ENCODE measurements at places on chromosomes 6 and 20. TPM values are rescaled to one million over a fixed set of nuclear protein-coding genes. Genes with fewer than 3 reads are reported as not detected.

MGME1 gene
- total RNA-seq: 42.2 TPM

TINAG gene
- not detected for total RNA-seq

C6orf15 gene
- total RNA-seq: not detected

LHFPL5 gene
- total RNA-seq: not detected

LRRC1 gene
- total RNA-seq: 5.3 TPM

MAP7 gene
- total RNA-seq: 22.2 TPM

VWA7 gene
- 1.4 TPM for total RNA-seq

PTCHD4 gene
- total RNA-seq: not detected

IMPG1 gene
- not detected for total RNA-seq

LAMA2 gene
- 0.68 TPM for total RNA-seq

TMEM170B gene
- total RNA-seq: 0.86 TPM

KCNB1 gene
- 0.99 TPM for total RNA-seq

SIRPA gene
- 30.1 TPM for total RNA-seq

TMEM200A gene
- total RNA-seq: not detected

PACSIN1 gene
- not detected for total RNA-seq

ZSCAN23 gene
- not detected for total RNA-seq

SLC23A2 gene
- 16.1 TPM for total RNA-seq

CNKSR3 gene
- 4.7 TPM for total RNA-seq

FLRT3 gene
- total RNA-seq: 1.7 TPM

SGK1 gene
- total RNA-seq: 45.1 TPM

PMEPA1 gene
- total RNA-seq: 396 TPM

PROKR2 gene
- not detected for total RNA-seq

GNMT gene
- 0.27 TPM for total RNA-seq

LZTS3 gene
- total RNA-seq: 5.2 TPM

BEND3 gene
- 3.6 TPM for total RNA-seq

SAMD10 gene
- not detected for total RNA-seq

KCNK5 gene
- total RNA-seq: 1.1 TPM

Measured in A549 treated with ZK216348 at 1 μM for 4 hours (cell line).